ENCODE measurements at places on chromosomes 1 and 21.

GRCh38 chr1:19080721-19081120 lies 124.2 kb upstream of the IFFO2 start:
- DNase-seq, result no peak

DNA sequence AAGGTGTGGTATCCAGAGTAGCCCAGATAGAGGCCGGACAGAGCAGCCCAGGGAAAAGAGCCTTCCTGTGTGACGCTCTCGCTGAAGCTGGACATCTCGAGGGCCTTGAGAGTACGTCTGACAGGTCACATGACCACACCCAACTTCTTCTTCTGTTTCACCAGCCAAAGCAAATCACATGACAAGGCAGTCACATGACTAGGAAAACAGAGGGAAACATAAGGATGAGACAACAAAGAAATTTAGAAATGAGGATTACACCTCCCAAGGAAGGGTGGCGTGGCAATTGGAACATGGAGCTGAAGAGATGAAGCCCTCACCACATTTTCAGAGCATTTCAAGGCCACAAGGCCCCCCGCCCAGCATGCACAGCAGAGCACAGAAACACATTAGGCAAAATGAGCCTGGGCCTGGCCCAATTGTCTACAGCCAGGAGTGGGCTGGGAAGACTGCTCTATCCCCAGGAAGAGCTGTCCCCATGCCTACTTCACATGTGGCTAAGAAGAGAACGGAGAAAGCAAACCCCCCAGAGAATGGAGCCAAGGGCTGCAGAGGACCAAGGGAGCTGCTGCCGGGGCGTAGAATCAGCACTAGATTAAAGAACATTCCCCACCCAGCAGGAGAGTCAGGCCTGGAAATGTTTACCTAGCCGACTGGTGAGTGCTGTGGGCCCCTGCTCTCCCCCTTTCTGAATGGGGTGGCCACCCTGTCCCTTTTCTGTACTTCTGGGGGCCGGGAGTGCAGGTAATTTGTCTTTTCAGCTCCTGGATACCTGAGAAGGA lies 305.1 kb downstream of the NPHP4 start:
- DNase-seq, result no peak

DNA sequence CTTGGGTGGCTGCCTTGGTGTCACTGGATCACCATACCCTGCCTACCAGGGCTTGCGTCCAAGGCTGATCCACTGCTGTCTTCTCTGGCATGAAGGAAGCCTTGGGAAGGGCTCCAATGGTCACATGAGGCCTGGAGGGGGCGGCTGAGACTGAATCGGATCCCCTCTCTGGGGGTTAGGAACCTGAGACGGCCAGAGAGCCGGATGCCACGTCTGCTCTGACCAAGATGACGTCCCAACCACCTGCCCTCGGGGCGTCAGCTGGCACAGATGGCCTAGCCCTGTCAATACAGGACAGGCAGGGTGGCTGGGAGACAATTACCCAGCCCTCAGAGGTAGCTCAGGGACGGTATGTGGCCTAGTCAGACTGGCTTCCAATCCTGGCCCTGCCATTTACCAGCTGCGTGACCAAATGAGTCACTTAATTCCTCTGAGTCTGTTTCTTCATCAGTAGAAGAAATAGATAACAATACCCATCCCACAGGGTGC lies 5.4 kb downstream of the TRIM62 start:
- peak; percentile 54 for DNase-seq

DNA sequence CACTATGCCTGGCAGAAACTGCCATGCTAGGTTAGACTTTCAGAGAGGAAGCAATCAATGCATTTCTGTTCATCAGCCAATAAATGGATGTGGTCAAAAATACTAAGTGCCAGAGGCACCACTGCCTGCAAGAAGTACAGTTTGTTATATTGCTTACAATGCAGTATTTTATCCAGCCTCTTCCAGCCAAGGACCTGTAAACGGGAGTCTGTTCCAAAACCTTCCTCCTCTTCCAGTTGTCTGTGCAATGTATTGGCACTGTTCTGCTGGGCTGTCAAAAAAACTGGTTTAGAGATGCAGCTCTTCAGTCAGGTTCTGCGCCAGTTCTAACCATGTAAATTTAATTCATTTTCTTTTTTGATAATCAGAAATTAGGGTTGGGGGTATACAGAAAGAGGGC lies 175.7 kb downstream of the EIF4G3 start:
- DNase-seq, result no peak

DNA sequence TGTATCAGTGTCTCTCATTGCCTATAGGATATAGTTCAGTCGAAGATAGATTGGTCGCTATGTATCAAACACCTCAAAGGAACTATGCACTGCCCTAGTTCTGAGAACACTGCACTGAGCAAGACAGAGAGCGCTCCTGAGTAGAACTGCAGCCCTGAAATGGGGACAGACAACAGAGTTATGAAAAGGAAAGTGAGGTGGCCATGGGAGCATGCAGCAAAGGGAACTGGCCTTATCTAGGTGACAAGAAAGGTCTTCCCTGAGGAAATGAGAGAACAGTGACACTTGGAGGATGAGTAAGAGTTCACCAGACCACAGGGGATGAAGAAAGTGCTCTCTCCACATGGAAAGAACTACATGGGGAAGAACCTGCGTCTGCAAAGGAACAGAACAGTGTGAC lies 7.5 kb upstream of the G0S2 start:
- DNase-seq, result no peak

GRCh38 chr1:80639777-80640533 lies 1160.8 kb upstream of the ADGRL2 start:
- no peak for DNase-seq
